ENCODE measurements at places on chromosomes 2 and 18.

- no peak for DNase-seq
These were observed 31.0 kb downstream of the KIF1A start for GRCh38 chr2:240789051-240789453.

DNA sequence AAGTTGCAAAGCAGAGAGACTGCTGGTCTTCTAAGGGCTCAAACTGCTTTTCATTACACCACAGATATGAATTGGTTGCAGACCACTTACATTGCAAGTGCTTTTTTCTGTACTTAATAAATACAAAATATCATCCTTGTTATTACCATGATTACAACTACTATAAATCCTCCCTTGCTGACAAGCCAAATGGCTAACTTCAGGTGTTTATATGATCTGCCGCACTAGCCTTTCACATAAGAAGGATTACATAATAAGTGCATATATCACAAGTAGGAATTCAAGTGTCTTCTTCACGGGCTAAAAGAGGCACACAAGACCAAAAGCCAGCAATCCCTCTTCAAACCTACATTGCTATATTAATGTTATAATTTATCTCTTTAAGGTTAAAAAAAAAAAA, 373.0 kb downstream of the ZEB2 start:
- DNase-seq, result no peak

GRCh38 chr2:133579274-133579673, 11.0 kb upstream of the NCKAP5 start:
- DNase-seq, result no peak

GRCh38 chr18:55142410-55142809, 183.1 kb upstream of the CCDC68 start:
- no peak for DNase-seq

DNA sequence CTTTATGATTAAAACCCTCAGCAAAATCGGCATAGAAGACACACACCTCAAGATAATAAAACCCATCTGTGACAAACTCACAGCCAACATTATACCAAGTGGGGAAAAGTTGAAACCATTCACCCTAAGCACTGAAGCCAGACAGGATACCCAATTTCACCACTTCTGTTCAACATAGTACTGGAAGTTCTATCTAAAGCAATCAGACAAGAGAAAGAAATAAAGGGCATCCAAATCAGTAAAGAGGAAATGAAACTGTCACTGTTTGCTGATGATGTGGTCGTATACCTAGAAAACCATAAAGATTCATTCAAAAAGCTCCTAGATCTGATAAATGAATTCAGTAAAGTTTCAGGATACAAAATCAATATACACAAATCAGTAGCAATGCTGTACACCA, 16.4 kb upstream of the RPRD1A start:
- no peak for DNase-seq

GRCh38 chr18:12839057-12839525, 44.9 kb downstream of the PTPN2 start:
- DNase-seq, result no peak

GRCh38 chr18:77068321-77069312, 64.0 kb downstream of the MBP start:
- no peak for DNase-seq

DNA sequence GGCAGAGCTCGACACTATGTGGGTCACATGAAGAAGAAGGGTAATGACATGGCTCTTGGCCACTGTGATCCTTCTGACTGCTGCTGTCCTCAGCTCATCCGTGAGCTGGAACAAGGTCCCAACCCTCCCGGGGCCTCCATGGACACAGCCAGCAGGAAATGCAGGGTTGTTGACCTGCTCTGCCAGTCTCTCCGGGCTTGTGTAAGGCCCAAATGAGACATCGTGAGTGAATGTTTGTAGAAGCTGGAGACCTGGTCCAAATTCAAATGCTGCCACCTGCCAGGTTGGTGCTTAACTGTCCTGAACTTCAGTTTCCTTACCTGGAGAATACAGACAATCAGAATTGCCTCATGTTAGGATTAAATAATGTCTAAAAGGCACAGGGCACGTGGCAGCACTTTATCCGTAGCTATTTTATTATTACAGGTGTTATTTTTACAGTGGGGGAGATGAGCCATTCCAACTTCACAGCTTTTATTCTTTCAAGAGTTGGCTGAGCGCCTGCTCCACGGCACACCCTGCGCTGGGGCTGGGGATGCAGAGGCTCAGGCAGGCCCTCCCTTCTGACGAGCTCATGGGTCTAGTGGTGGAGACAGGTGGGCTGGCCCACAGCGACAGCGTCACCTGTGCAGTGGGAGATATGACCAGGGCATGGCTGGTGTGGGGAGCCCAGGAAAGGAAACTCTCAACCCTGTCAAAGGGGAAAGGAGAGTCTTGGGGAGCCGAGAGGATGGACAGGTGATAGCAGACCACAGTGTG, 15.1 kb downstream of the ARHGEF4 start:
- no peak for DNase-seq

DNA sequence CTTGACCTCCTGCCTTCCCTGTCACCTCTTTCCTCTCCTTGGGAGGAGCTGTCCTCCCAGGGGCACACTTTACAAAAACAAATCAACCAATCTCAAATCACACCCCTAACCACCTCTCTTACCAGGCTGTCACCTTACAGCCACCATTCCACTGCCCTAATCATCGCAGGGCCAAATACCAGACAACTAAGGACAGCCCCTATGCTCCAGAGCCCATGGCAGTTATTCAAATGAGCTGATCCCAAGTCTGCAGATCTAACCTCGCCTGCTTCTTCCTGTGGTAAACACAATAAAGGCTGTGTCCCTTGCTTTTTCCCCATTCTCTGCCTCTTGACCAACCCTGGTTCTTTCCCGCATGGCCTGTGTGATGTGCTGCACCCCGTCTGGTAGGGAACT, 154.2 kb upstream of the CNTNAP5 start:
- no peak for DNase-seq

DNA sequence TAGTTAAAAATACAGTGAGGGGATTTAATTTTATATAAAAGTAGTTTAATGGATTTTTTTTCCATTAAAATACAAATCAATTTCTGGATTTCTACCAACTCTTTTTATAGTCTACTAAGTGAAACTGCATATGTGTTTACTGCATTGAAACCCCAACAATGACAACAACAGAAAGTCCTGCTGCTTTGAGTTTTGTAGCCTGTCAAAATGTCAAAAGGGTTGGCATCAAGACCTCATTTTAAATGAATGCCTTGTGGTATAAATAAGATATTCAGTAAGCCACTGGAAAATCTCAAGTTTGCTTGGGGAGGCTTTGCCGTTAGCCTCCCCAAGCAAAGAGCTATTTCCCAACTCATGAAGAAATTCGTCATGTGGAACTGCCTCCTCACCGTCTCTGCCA, 440.3 kb upstream of the HNMT start:
- no peak for DNase-seq

DNA sequence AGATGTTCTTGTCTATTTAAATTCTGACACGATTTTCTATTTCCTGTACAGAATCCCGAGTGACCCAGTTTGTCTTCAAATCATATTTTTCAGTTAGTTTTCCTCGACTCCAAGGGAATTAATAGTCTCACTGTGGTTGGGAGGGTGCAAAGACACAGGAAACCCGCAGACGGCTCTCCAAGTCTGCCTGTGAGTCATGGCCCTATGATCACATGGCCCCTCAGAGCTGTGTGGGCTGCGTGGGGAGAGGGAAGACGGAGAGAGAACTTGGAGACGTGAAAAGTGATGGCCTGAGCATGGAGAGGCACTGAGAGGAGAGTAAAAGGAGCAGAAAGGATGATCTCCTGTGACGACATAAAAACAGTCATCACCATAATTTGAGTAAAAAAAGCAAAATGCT, 989.9 kb downstream of the DCDC2C start:
- DNase-seq, result no peak

DNA sequence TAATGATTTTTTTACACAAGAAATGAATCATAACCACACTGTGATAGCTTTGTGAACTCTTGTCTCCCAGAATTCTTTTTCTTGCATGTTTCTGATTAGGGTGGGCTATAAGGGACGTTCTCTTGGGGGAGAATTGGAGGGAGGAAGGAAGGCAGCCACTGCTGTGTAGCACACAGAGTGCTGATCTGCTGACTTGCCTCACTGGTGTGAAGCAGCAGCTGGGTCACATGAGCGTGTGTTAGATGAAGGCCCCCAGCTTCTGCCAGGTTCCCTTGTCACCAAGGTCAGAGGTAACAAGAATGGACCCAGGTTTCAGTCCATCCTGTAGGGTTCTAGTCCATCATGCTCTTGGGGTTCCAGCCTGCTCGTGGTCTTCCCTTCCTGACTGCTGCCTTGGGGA, 107.4 kb upstream of the GLI2 start:
- no peak for DNase-seq

GRCh38 chr2:26477126-26477910, 606 bp downstream of the OTOF start:
- no peak for DNase-seq

- DNase-seq, result no peak
These were observed 5.1 kb downstream of the GPR75 start for GRCh38 chr2:53854678-53855077.

- DNase-seq, result no peak
These were observed 155.4 kb downstream of the ASB1 start for GRCh38 chr2:238582159-238582558.

DNA sequence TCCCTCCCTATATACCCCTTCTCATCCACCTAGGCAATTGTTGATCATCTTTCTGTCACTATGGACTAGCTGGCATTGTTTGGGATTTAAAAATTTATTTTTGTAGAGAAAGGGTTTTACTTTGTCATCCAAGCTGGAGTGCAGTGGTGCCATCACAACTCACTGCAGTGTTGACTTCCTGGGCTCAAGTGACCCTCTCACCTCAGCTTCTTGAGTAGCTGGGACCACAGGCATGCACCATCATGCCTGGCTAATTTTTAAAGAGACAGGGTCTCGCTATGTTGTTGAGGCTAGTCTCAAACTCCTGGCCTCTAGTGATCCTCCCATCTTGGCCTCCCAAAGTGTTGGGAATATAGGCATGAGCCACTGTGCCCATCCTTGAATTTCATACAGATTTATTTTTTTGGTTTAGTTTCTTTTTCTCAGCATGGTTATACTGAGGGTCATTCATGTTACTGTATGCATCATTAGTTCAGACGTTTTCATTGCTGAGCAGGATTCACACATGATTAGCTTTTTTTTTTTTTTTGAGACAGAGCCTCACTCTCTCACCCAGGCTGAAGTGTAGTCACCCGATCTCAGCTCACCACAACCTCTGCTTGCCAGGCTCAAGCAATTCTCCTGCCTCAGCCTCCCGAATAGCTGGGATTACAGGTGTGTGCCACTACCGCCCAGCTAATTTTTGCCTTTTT, 8.6 kb upstream of the PCARE start:
- no peak for DNase-seq

- DNase-seq, result no peak
These were observed 17.5 kb downstream of the DNMT3A start for GRCh38 chr2:25324251-25324650.

GRCh38 chr2:69177063-69177771, 164.2 kb downstream of the ANTXR1 start:
- DNase-seq, result no peak

GRCh38 chr2:45452866-45453265, 158.2 kb downstream of the SRBD1 start:
- no peak for DNase-seq

GRCh38 chr2:206160125-206160806, 571 bp downstream of the EEF1B2 start:
- DNase-seq, result no peak

- no peak for DNase-seq
These were observed 64.2 kb downstream of the CCDC150 start for GRCh38 chr2:196703695-196704094.

GRCh38 chr2:135916207-135916606, 40.0 kb upstream of the MCM6 start:
- peak; percentile 17 for DNase-seq

DNA sequence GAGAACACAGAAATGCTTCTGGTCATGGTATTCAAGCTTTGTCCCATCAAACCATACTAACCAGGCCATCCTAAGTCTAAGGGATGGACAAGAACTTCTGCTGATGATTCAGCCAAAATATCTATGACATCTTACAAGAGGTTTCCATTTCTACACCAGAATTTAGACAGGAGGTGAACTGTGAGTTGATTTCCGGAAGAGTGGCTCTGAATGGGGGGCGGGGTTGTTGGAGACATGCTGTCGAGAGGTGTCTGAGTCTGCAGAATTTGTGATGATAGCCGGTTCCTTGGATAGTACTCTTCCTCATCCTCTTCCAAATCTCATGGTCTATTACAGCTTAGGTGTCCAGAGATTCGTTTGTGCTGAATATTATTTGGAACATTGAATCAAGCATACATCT, 408.7 kb upstream of the TCF4 start:
- no peak for DNase-seq

DNA sequence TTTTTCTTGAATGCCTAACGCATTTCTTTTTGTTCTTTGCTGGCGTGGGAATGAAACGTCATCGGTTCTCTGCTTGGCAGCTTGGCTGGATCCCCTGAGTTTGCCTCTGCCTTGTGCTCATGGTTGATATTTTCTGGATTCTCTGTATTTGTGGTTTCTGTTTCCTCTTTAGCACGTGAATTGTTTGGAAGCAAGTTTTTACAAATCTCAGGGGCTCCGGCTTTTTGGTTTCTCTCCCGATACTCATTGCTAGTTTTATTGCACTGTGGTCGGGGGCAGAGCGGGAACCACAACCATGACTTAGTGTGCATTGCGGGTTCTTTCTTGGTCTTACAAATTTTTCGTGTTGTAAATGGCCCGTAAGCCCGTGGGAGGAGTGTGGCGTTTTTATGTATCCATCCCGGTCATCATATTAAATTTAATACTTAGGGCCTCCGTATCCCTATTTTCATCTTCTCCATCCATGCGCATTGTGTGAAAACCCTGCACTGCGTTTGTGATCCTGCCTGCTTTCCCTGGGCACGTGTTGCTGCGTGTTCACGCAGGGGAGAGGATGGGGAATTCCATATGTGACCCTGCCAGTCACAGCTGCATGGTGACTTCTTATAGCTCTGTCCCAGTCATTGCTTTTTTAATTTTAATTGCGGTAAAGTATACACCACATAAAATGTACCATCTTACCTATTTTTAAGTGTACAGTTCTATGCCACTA, 9.4 kb downstream of the RAMP1 start:
- DNase-seq, result no peak

- no peak for DNase-seq
These were observed 33.9 kb upstream of the IKZF2 start for GRCh38 chr2:213185147-213185822.

GRCh38 chr2:11995456-11995855, 249.0 kb downstream of the LPIN1 start:
- no peak for DNase-seq
